ENCODE measurements at places on chromosomes 13 and 19.

- no peaks in the 10 kb centered on the region for H3K36me3 ChIP-seq
- no peak overlapping the region for H3K27ac ChIP-seq
- H3K4me3 ChIP-seq, result no peak overlapping the region
These were observed 91.3 kb upstream of the C1QTNF9B start for GRCh38 chr13:23988546-23989122.

- peak overlapping the region; percentile 85 for H3K27ac ChIP-seq
- H3K27me3 ChIP-seq, result no peaks in the 10 kb centered on the region
- DNase-seq, result no peak
- H3K36me3 ChIP-seq, result peaks cover 15% of the 10 kb centered on the region
These were observed 15.4 kb upstream of the PRR19 start for GRCh38 chr19:42286349-42287016.

GRCh38 chr19:36436531-36436930 is 18.1 kb upstream of the ZFP82 start:
- H3K36me3 ChIP-seq, result peaks cover 3% of the 10 kb centered on the region
- no peaks in the 10 kb centered on the region for H3K27me3 ChIP-seq
- H3K4me3 ChIP-seq, result no peak overlapping the region
- H3K4me1 ChIP-seq, result no peaks in the 10 kb centered on the region
- DNase-seq, result no peak

GRCh38 chr13:98035373-98035772 is 81.9 kb downstream of the IPO5 start:
- H3K27me3 ChIP-seq, result peaks cover 6% of the 10 kb centered on the region
- DNase-seq, result no peak
- no peak overlapping the region for H3K27ac ChIP-seq
- no peaks in the 10 kb centered on the region for H3K4me1 ChIP-seq
- H3K4me3 ChIP-seq, result no peak overlapping the region

DNA sequence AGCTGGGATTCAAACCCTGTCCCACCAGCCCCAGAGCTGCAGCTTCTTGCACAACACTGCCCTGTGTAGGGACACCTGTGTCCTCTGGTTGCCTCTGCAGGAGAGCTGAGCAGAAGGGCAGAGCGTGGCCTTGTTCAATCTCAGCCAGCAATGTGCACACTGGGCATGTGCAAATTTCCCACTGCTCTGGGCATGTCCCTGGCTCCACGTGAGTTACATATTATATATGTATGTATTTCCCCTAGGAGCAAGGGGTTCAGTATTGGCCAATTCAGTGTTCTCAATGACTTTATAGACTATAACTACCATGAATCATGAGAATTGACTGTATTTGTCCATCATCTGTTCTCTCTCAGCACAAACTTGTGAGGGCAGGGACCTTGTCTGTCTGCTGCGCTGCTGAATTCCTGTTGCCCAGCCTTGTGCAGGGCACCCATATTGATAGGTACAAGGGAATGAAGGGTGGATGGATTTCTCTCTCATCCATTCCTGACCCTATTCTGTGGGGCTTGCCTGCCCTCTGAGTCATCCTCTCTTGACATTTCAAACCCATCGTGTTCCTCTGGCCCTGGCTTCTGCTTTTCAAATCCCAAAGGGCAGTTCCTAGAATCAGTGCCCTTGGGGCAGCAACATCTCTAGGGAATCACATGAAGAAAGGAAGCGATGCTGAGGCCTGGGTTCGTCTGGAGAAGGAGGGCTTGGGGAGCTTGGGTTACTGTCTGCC is 69.7 kb downstream of the ERICH6B start:
- H3K36me3 ChIP-seq, result no peaks in the 10 kb centered on the region
- H3K27ac ChIP-seq, result no peak overlapping the region

- peaks cover 5% of the 10 kb centered on the region for H3K27me3 ChIP-seq
- no peak overlapping the region for H3K4me3 ChIP-seq
- H3K4me1 ChIP-seq, result peaks cover 33% of the 10 kb centered on the region
- peak; percentile 23 for DNase-seq
- peak overlapping the region; percentile 72 for H3K27ac ChIP-seq
- H3K36me3 ChIP-seq, result peaks cover 8% of the 10 kb centered on the region
These were observed 161.5 kb downstream of the KATNAL1 start for GRCh38 chr13:30145709-30146367.

GRCh38 chr13:20019043-20019442 is 60.5 kb downstream of the ZMYM2 start:
- peaks cover 20% of the 10 kb centered on the region for H3K4me1 ChIP-seq
- H3K27me3 ChIP-seq, result no peaks in the 10 kb centered on the region
- H3K4me3 ChIP-seq, result no peak overlapping the region
- DNase-seq, result no peak

DNA sequence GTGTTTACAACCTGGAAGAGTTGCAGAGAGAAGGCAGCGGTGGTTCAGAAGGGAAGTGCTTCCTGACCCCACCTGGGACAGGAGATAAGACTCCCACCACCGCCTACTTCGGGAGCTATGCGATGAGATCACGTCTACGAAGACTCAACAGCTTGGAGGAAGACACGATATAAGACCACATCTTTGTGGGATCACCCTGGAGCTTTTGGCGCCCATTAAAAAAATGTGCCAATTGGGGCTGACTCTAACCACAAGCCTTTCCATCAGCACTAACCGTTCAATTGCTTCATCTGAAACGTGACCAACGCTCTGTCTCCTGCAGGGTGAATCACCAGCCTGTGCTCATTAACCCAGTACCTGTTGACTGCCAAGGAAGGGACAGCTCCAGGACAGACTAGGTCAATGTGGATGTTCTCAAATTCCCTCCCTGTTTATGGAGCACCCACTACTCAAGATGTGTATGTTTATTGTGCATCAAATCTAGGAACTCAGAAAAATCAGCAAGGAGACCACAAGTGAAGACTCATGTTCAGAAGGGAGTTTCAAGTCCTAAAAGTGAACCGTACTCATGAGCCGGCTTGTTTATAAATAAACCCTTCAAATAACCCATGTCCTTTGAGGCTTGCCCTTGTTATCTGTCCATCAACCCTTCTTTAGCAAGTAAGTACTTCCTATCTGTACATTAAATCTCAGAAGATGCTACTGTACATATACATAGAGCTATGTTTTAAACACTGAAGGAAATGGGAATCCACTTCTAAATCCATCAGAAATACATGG is 67.5 kb downstream of the LATS2 start:
- no peak for DNase-seq
- H3K27me3 ChIP-seq, result no peaks in the 10 kb centered on the region
- peaks cover 19% of the 10 kb centered on the region for H3K36me3 ChIP-seq
- no peak overlapping the region for H3K27ac ChIP-seq
- H3K4me3 ChIP-seq, result no peak overlapping the region
- H3K4me1 ChIP-seq, result peaks cover 2% of the 10 kb centered on the region

DNA sequence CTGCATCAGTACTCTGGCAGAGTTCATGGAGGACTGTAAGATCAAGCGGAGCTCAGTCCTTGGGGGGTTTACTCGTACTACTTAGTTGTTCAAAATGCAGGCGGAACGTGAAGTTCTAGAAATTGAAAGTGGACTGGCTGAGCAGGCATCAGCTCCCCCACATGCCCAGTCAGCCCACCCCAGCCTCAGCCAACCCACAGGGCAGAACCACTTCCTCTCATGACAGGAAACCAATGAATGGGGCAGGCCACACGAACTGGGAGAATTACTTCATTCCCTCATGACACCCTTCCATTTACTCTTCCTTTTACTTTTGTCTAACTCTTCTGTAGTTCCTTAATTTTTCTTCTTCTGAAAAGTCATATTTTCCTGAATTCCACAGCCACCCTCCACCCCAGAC is 71.9 kb downstream of the FLT1 start:
- H3K27ac ChIP-seq, result peak overlapping the region; percentile 91
- peaks cover 31% of the 10 kb centered on the region for H3K36me3 ChIP-seq
- peaks cover 17% of the 10 kb centered on the region for H3K4me1 ChIP-seq
- peak overlapping the region; percentile 66 for H3K4me3 ChIP-seq
- peak; percentile 61 for DNase-seq

GRCh38 chr13:103351035-103351828 is 285.0 kb upstream of the SLC10A2 start:
- no peak overlapping the region for H3K4me3 ChIP-seq
- H3K4me1 ChIP-seq, result no peaks in the 10 kb centered on the region
- DNase-seq, result no peak
- H3K36me3 ChIP-seq, result no peaks in the 10 kb centered on the region

- H3K36me3 ChIP-seq, result no peaks in the 10 kb centered on the region
- H3K27ac ChIP-seq, result no peak overlapping the region
- H3K27me3 ChIP-seq, result peaks cover 12% of the 10 kb centered on the region
- H3K4me3 ChIP-seq, result no peak overlapping the region
These were observed 17.2 kb upstream of the TNFSF14 start for GRCh38 chr19:6687114-6687513.

DNA sequence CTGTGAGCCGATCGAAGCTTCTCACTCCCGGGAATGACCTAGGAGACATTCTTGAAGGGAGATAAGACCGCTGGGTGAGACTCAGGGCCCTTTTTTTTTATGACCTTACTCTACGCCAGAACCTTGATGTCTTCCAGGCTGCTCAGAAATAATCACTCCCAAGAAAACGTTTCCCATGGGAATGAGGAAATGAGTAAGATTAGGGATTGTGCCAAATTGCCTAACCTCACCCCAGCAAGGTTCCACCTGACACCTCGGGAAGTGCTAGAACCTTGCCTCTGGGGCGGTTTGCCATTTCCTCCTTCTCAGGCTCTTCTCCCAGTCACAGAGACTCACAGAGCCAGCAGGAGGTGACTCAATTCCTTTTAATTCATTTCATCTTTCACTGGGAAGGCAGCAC is 2.3 kb downstream of the SLC46A3 start:
- H3K4me1 ChIP-seq, result peaks cover 38% of the 10 kb centered on the region
- DNase-seq, result no peak
- no peak overlapping the region for H3K4me3 ChIP-seq
- H3K27ac ChIP-seq, result no peak overlapping the region
- H3K27me3 ChIP-seq, result no peaks in the 10 kb centered on the region
- peaks cover 12% of the 10 kb centered on the region for H3K36me3 ChIP-seq

DNA sequence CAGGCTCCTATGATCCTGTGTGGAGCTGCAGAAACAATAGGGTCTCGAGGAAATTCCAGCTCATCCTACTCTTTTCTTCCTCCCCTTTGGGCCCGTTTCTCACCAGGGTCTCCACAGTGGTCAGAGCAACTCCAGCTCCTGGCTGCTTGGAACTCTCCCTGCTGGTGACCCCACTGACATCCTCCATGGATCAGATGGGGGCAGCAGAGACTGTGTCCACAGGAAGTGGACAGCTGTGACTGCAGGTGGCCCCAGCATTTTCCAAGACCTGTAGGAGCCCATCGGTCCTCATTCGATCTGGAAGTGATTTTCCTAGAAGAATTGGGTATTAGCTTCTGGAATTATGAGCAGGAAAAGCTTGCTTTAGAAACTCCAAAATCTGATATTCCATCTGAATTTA is 208.5 kb downstream of the ZNF536 start:
- H3K36me3 ChIP-seq, result no peaks in the 10 kb centered on the region

DNA sequence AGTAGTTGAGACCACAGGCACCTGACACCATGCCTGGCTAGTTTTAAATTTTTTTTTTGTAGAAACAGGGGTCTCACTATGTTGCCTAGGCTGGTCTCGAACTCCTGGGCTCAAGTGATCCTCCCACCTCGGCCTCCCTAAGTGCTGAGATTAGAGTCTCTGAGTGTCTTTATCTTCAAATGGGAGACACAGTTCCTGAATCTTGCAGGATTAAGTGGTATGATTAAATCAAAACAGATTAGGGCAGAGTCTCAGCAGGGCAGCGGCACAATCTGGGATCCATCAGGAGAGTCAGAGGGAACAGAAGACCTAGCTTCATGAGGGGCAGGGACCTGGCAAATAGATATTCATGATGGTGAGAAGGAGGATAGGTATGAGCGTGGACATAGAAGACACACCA is 953 bp downstream of the RLN3 start:
- H3K4me3 ChIP-seq, result no peak overlapping the region
- peaks cover 1% of the 10 kb centered on the region for H3K36me3 ChIP-seq
- DNase-seq, result no peak
- H3K4me1 ChIP-seq, result peaks cover 39% of the 10 kb centered on the region

- H3K27me3 ChIP-seq, result no peaks in the 10 kb centered on the region
- H3K27ac ChIP-seq, result no peak overlapping the region
- no peaks in the 10 kb centered on the region for H3K36me3 ChIP-seq
- no peak for DNase-seq
These were observed 459.1 kb upstream of the GPC6 start for GRCh38 chr13:92767468-92767867.
